Stimulated activated CD4-positive, alpha-beta T cell treated with anti-CD3 and anti-CD28 coated beads, Interleukin-15, amount 100 ng/mL, for 48 hours (primary cell): ENCODE measurements at places on chromosomes 5 and 9.

GRCh38 chr5:132621699-132622098 lies 36.3 kb upstream of the IL13 start:
- no peak for DNase-seq

- no peak for DNase-seq
Observed at GRCh38 chr9:109101810-109102209, 17.9 kb downstream of the TMEM245 start.

DNA sequence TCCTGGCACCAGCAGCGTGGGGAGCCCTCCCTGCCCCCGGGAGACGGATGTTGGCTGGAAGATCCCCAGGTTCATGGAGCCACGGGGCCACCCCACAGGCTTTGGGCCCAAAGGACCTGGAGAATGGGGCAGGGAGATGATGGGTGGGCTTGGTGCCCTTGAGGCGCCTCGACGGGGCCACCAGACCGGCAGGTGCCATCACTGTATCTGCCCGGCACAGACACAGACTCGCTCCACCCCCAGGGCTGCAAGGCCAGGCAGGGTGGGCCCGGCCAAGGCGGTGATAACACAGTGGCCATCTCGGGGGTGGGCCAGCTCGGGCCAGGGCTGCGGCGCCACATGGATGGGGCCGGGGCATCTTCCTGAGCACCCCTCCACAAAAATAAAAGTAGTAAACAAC lies 35.0 kb upstream of the EGFL7 start:
- DNase-seq: no peak

DNA sequence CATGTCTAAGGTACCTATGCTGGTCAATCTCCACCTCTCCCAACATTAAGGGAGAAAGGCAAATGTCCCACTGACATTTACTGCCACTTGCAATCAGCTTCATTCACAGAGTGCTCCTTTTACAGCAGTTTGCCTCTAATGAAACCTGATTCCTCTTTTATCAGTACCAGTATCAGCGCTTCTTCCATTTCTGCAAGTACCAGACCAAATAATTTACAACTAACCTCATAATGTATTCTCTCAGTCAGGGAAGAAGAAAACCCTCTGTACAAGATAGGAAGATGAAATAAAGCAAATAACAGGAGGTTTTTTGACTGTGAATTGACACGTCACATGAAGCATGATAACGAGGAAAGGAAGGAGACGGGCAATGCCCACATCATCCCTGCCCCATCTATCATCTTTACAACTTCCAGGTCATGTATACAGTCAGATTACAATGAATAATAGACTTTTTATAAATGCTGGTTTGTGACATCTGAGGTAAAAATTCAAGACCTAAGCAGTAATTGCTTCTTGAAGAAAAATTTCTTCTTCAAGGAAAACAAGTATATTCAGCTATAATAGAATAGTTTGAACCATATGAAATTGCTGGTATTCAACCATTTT lies 21.9 kb downstream of the ABITRAM start:
- DNase-seq: no peak

GRCh38 chr9:128231638-128232527 lies 28.7 kb downstream of the DNM1 start:
- peak; percentile 20 for DNase-seq

DNA sequence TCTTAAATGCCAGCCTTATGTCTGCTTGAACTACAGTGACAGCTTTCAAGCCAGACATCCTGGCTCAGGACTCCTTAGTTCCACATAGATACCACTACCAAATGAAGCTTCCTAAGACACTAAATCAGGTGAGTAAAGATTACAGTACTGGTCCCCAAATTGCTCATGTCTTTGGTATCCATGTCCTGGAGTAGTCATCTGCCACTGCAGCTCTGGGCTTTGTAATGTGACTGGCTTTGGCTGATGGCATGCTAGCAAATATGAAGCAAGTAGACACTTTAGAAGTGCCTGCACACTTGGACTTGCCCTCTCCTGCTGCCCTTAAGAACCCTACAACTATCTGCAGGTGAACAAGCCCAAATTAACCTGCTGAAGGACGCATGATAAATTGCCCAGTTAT lies 334.9 kb downstream of the BNC2 start:
- no peak for DNase-seq

DNA sequence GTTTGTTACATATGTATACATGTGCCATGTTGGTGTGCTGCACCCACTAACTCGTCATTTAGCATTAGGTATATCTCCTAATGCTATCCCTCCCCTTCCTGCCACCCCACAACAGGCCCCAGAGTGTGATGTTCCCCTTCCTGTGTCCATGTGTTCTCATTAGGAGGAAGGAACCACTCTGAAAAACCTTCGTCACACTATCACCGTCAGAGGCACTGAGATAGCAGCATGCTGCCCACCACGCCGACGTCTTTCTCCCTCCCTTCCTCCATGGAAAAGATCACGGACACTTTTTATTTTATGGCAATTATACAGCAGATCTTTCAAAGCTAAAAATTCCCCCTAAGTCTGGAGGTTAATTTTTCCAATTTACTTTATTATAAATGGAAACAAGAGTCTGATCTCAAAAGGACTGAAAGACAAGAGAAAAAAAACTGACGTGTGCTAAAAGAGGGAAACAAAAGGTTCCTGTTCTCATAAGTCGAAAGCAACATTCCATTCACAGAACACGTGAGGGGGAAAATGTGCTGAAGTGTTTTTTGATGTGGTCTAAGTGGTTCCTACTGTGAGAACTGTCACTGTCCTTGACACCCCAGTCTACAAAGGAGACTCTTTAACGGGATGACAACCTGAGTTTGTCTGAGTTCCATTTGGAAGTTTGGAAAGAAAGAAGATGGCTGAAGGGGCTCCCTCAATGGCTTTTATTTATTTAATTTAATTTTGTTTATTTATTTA lies 339.7 kb upstream of the IRX2 start:
- no peak for DNase-seq

GRCh38 chr9:126915281-126915816 lies 767 bp downstream of the RALGPS1 start:
- no peak for DNase-seq

GRCh38 chr5:21581508-21581907 lies 1271.6 kb downstream of the CDH12 start:
- DNase-seq: no peak

DNA sequence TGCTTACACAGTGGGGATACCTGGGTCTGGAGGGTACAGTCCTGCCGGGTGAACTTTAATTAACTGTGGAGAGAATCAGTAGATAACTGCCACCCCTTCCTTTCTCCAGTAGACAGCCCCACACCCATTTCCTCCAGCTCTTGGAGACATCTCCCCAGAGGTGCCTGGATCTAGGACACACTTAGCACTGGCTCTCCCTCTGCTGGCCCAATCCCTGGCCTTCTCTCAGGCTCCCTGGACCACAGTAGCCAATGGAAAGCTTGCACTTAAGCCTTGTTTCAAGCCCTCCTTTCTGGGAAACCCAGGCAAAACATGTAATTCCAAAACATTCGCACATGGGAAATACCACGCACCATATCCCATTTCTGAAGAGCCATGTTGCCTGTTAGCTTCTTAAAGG lies 169.2 kb upstream of the GAS1 start:
- DNase-seq: no peak

GRCh38 chr9:133285252-133285775 lies 10.3 kb upstream of the ABO start:
- no peak for DNase-seq

DNA sequence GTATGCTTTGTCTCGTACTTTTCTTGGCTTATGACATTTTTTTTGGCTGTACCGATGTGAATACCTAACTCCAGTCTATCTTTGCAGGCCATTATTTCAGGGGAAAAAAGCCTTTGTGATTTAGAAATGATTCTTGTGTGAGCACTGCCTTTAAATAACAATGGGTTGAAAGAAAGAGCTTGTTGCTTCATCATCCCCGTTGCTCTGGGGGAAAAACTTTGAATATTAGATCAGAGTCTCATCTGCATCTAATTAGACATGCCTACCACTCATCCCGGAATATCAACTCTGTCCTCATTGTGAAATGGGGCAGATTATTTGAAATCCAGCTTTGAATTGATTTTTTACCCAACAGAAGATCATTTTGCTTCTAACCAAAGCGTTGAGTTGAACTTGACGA lies 13.5 kb downstream of the CXCL14 start:
- no peak for DNase-seq

DNA sequence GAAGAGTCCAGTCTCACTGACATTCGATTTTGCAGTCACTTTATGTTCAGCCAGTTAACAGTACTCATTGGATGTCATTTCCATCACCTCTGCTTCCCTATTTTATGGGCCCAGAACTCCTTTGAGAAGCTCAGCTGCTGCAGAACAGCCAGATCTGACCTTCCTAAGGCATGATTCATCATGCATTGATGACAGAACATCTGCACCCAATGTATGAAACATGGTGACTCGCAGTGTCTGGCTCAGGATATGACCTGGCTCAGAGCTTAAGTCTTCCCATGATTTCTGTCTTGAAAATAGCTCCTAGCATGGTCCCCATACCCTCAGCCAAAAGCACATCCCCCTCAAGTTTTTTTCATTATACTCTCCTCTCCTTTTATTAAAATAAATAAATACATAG lies 92.6 kb upstream of the TRIM32 start:
- DNase-seq: no peak

GRCh38 chr9:76573905-76574760 lies 115.2 kb downstream of the GCNT1 start:
- DNase-seq: no peak

- DNase-seq: no peak
Observed at GRCh38 chr9:93574900-93575795, 1.2 kb upstream of the PHF2 start.

DNA sequence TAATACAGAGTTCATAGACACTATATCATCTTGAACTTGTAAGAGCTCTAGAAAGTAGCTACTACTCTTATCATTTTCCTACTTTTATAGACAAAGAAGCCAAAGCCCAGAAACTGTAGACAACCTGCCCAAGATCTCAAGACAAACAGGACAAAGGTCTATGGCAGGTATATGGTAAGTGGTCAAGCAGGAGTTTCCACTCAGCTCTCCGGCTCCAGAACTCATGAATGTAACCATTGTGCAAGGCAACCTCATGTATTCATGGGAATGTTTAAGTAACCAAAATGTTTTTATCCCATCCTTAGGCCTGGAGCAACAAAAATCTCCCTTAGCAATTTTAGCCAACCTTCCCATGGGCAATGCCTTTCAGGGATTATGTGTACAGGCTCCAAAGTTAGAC lies 163.4 kb upstream of the PUM3 start:
- no peak for DNase-seq

GRCh38 chr5:68286612-68286912 lies 71.0 kb downstream of the PIK3R1 start:
- no peak for DNase-seq

DNA sequence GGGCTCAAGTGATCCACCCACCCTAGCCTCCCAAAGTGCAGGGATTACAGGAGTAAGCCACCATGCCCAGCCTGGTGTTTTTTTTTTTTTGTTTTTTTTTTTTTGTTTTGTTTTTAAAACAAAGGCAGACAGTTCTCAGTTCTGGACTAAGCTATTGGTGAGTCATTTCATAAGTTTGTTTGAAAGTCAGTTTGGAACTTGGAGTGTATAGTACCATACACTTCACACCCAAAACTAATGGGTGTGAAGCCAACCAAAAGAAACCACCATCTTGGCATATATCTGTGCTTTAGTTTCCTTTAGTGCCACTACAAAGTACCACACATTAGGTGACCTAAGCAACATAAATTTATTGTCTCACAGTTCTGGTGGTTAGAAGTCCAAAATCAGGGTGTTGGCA lies 13.4 kb downstream of the MAST4 start:
- DNase-seq: no peak

GRCh38 chr5:180521101-180521500 lies 26.9 kb downstream of the CNOT6 start:
- no peak for DNase-seq

- DNase-seq: no peak
Observed at GRCh38 chr9:14221558-14221957, 92.4 kb downstream of the NFIB start.

- no peak for DNase-seq
Observed at GRCh38 chr9:86282979-86283535, 719 bp upstream of the ISCA1 start.
